ENCODE measurements at places on chromosomes 12 and 14.
A peak's percentile ranks its signal among the peaks of the same experiment; 100 is the strongest.

DNA sequence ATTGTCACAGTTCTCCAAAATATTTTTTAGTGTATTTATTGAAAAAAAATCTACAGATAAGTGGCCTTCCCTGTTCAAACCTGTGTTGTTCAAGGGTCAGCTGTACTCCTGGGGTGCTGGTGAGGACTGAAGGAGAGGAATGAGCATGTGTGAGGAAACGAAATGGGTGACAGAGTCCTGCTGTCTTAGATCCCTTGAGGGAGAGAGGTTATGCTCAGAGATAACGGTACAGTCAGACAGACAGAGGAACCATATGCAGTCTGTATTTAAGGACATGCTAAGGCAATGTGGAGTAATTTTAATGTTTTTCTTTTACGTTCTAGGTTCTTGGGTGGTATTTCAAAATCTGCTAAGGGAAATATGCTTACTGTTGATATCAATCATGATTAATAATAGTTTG, 352.9 kb upstream of the RGS6 start:
- DNase-seq, result no peak

DNA sequence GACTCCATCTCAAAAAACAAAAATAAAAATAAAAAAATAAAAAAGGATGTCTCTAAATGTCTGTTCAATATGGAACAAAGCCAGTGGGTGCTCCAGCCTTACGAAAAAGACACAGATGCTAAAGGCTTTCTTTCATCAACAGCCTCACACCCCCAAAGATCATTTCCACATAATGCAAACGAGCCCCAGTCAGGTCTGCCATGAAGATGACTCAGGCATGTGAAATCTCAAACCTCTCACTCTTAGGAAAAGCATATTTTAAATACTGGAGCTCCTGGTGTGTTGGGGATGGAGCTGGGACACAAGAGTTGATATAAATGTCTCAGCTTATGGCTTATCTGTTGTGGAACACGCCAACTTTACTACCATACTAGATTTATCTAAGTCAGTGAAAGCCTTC, 49.9 kb upstream of the PLXNC1 start:
- no peak for DNase-seq

- DNase-seq, result peak; percentile 59
Measured at GRCh38 chr12:95789126-95790032, 1.2 kb downstream of the NTN4 start.

DNA sequence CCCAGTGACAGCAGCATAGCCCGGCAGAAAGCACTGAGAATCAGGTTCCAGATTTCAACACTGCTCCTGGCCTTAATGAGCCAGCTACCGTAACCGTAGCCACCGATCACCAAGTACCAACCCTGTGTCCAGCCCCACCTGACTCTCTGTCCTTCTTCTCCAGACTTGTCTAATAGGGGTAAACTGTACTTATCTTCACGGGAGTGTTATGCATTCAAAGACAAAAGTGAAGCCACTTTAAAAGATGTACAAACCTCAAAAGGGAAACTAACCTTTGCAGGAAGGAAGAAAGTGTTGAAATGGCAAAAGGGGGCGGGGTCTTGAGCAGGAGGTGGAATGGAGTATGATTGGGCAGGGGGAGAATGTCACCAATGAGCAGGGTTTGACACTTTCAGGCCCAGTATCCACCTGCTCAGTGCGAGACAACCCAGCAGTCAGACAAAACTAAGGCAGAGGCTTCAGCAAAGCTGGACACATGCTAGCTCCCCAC, 226.1 kb downstream of the CHST11 start:
- no peak for DNase-seq

DNA sequence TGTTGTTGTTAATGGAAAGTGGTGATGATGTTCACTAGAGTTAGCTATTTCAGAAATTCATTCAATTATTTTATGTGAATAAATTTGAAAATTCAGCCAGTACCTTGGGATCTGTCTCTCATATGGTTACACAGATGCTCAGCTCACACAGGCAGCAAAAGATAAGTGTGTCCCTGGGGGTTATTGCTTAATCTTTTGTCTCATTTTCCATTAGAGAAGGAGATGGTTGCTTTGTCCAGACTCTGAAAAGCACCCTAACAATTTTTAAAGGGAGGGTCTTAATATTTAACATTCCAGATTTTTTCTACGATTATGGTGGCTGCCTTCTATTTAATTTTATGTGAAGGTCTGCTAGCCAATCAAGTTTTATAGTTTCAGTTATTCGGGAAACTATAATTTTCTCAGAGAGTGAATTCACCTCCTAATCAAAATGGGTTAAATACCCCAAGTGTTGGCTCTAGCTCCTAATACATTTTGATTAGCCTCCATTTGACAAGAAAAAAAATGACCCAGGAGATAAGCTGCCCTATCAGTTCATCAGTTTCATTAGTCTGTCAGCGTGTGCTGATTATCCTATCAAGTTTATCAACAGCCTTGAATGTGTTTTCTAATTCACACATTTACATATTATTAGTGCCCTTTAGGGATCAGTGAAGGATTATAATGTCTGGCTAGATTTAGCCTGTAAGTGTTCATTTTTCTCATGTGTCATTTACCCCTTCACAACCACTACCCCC, 282.1 kb downstream of the TMTC2 start:
- DNase-seq, result no peak

DNA sequence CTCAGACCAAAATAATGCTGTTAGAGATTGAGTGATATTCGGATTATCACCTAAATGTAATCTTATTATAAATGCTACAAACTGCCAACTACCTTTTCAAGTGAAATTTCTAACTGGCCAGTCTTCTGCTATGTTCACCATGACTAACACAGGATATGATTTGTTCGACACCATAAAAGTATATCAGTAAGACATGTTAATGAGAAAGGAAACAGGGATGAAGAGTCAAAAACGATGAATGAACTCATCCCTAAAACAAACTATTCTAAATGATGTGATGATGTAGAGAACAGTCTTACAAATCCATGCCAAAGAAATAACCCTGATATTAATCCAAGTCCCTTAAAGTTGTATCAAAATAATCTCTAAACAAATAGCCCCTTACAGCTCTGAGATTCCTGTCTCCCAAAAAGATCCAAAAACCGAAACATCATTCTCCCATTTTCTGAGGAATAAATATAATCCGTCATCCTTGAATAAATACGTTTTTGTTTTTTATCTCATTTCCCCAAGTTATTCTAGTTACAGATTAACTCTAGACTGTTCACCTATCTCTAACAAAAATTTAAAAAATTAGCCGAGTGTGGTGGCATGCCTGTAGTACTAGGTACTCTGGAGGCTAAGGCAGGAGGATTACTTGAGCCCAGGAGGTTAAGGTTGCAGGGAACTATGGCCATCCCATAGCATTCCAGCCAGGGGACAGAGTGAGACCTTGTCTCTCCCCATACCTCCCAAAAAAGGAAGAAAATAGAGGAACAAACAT, 9.1 kb downstream of the SCAF11 start:
- DNase-seq, result no peak

- peak; percentile 76 for DNase-seq
Measured at GRCh38 chr14:77125281-77125801, 16.2 kb downstream of the ZDHHC22 start.

DNA sequence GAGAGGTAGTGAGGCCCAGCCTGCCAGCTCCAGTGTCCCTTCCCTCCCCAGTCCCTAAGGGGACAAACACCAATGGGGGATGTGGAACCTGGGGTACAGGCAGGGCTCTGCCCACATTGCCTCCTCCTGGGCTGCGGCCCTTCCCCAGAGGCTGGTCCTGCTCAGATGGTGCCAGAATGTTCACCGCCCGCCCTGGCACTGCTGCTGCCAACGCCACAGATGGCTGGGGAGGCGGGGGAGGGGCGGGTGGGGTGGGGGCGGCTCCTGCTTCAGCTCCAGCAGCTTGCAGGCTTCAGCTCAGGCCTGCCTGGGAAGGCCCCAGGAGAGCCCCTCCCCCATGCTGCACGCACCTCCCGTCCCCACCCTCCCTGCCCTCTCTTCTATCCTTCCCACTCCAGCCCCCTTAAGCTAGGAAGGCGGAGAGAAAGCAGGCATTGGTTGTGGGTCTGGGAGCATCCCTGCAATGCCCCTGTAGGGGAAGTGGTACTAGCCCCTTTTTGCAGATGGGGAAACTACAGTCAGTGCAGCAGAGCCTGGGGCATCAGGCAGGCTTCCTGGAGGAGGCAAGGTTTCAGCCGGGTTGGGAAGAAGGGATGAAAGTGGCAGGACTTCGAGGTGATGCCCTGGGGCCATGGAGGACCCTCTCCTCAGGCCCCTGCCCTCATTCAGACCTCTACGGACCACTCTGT, 2.0 kb upstream of the BEGAIN start:
- peak; percentile 80 for DNase-seq

DNA sequence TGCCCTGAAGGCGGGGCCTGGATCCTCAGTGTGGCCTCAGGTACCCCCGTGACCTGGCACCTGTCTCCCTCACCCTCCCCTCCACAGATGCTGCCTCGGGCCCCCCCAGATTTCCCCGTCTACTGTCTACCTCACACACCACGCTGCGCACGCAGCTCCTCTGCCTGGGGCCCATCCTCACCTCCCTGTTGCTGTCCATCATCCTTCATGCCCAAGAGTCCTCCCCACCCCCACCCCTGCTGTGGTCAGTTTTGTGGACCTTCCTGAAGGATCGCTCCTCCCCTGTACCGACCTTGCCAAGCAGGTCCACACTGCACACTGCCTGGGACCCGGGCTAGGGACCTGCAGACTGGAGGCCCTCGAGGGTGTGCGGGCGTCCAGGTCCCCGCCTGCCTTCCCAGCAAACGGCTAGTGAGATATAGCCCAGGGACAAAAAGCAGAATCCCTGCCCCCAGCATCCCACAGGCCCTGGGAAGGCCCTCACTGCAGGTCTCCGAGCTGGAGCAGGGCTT, 197.4 kb upstream of the DIO3 start:
- peak; percentile 37 for DNase-seq

GRCh38 chr14:87067591-87067990, 925.4 kb downstream of the GALC start:
- no peak for DNase-seq

GRCh38 chr12:60830381-60830780, 1234.6 kb downstream of the SLC16A7 start:
- no peak for DNase-seq

GRCh38 chr12:105409801-105410471, 79.4 kb downstream of the C12orf75 start:
- DNase-seq, result no peak

DNA sequence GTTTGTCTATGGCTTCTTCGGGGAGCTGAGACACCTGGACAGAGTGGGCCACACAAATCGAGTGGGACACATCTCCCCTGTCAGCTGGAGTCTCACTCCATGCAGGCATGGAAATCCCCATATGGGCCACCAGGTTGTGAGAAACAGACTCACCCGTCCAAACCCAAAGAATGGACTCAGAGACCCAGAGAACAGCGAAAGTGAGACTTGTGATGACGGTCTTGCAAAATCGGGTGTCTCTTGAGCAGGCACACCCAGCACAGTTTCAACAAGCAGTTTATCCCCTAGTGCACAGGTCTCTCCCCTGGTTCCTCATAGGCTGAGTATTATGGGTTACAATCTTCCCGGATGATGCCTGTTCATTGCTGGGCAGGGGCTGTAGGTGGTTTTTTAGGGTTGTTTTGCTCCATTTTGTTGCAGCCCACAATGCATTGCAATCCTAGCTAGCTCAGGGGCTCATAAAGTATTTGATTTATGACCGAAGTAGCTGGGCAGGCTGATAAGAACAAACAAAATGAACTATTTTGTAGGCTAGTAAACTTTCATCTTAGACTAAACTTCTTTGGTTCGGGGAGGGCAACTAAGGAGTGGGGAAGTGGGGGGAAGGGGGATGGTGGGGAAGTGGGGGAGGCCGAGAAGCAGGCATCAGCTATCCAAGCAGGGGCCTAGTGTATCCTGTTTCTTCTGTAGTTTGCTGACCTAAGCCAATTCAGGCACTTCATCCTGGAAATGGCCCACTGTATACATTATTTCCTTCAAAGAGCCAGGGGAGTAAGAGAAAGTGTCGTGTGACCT, 45.3 kb downstream of the IQSEC3 start:
- no peak for DNase-seq

GRCh38 chr14:99982537-99983250, 82.5 kb upstream of the EVL start:
- peak; percentile 84 for DNase-seq
